ENCODE measurements at places on chromosomes 5 and 9.
A peak's percentile ranks its signal among the peaks of the same experiment; 100 is the strongest.

GRCh38 chr5:179954434-179954833 lies 46.7 kb upstream of the TBC1D9B start:
- DNase-seq: no peak

GRCh38 chr9:16068476-16068875 lies 515.6 kb downstream of the CCDC171 start:
- no peak for DNase-seq

- no peak for DNase-seq
Observed at GRCh38 chr9:131661568-131662288, 78.1 kb downstream of the RAPGEF1 start.

DNA sequence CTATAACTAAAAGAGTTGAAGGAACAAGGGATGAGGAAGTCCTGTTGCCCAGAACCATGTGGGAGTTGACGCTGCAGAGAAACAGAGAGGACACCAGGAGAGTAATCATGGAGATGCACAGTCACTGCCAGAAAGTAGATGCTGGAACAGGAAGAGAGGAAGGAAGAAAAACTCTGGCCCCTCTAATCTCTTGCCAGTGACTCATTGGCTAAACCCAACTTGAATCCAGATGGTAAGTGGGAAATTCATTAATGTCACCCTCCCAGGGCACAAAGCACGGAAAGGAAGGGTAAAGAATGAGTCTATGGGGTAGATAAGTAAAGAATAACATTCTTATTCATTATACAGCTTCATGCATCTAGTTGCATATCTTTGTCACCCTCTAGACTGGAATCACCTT lies 631.9 kb downstream of the PRELID2 start:
- no peak for DNase-seq

- peak; percentile 85 for DNase-seq
Observed at GRCh38 chr5:151686674-151687407, at the start of gene SPARC. Gene SPARC (minus strand): TSS chr5:151686915. CDS start chr5:151676188, 10,727 bp downstream.

GRCh38 chr5:37835380-37835973 lies 4.4 kb downstream of the GDNF start:
- DNase-seq: no peak

DNA sequence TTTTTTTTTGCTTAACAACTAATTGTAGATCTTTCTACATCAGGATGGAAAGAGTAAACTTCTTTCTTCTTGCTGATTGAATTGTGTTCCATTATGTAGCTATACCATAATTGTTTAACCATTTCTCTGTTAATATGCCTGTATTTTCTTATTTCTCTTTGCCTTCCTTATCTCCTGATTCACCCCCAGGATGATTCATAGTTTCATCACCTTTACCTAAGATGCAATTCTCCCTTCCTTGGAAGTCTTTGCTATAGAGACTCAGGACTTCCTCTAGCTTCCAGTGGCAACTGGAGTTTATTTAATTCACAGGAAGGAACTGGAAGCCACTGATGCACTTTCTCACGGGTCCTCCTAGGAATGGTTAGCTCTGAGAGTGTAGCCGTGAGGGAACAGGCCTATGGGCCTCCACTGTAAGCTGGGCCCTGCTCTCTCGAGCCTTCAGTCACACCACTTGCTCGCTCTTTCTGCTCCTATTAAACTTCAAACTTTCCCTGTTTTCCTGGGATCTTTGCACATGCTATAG lies 83.1 kb downstream of the FGF1 start:
- no peak for DNase-seq

GRCh38 chr9:111438541-111439235 lies 45.5 kb downstream of the ECPAS start:
- no peak for DNase-seq

DNA sequence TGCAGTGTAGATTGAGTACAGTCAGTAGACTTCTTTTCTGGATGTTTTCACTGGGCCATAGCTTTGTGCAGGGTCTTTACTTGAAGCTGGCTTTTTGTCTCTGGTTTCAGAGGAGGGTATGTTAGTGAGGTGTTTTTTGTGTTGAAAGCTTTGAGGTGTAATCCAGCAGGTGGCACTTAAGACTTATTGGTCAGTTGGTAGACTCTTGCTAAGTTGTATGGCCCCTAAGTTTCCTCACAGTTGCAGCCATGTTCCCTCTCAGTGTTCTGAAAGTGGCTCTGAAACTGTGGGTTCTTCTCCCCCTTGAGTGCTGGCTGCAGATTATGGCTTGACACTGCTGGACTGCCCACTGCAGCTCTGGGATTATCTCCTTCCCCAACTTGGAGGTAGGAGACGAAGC lies 55.7 kb upstream of the SLC44A1 start:
- DNase-seq: no peak

DNA sequence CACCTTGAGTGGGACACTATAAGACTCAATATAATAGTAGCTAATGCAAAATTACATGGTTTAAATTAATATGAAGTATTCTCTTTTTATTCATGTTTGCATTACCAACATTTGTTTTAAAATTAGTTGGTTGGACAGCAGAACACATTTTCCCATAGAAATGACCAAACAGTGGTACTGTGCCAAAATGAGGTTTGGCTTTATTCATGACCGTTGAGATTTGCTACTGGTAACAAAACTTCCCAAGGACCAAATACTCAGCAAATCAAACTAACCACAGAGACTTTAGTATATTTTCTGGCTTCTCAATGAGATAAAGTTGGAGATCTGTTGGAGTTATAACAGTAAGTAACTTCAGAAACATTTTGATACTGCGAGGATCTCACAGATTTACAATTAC lies 637.8 kb upstream of the MEF2C start:
- no peak for DNase-seq

DNA sequence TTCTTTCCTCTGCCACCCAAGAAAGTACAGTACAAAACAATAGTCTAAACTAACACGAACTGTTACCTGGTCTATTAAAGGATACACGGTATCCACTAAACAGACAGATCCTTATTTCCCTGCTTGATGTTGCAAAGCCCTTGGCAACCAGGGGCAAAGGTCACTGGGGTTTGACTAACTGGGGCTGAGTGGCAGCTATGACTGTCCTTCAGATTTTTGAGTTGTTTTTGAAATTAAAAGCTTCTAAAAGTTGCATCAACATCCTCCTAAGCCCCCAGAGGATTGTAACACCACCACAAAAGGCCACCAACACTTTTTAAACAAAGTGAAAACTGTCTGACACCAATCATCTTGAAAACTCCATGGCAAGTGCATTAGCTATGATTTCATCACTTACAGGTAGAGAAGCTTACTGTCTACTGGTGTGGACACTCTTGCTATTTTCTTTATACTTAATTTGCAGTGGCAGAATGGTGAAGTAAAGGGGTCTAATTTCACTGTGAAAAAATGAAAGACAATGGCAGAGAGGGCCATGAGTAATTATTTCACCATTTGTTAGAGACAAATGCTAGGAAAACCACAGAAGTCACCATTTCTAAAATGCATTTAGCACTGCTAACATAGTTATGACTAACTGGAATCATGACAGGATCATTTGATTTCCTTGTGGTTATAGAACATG lies 292.4 kb downstream of the EFNA5 start:
- DNase-seq: no peak

- DNase-seq: no peak
Observed at GRCh38 chr9:130041648-130042405, 1.2 kb downstream of the FNBP1 start.

DNA sequence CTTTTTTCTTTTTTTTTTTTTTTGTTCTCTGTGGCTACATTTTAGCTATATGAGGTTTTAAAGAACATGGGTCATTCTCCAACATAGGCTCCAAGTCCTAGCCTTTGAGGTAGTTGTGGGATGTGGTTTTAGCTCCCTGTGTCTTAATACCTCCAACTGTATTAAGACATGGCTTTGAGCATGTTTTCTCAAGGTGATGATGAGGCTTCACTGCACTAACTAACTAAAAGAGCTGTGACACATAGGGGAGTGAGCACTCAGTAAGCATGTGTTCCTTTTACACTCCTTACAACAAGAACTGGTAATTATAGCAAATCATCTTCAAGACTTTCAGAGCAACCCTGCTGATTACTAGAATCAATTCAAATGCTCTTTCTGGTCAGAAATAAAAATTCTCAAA lies 333.6 kb upstream of the CCNH start:
- no peak for DNase-seq

GRCh38 chr5:150227606-150228273 lies 37.9 kb downstream of the SLC6A7 start:
- no peak for DNase-seq

DNA sequence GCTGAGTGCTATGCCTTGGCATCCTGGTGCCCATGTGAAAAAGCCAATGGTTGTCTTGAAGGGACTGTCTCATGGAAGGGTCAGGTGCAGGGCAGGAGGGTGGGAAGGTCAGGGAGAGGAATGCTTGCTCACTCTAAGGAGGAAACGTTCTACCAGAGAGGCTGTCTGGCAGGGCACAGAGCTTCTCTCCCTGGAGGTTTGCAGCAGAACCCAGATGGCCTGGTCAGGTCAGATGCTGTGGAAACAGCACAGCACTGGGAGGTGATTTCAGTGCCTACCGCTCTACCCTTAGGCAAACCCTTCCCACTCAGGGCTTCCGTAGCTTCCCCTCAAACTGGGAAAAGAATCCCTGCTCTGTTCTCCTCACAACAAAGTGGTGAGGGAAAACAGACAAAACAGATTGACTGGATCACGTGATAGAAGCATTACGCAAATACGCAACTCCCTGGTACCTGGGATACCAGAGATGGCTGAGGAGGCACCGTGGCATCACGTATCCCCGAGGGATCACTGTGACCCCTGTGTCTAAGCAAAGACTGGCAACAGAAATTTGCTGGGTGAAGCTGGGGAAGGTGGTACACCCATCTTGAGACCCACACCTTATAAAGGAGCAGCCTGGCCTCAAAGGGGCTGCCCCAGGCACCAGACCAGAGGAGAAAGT lies 3.9 kb upstream of the MGAT1 start:
- no peak for DNase-seq

GRCh38 chr5:126448720-126449119 lies 25.5 kb downstream of the GRAMD2B start:
- DNase-seq: no peak

DNA sequence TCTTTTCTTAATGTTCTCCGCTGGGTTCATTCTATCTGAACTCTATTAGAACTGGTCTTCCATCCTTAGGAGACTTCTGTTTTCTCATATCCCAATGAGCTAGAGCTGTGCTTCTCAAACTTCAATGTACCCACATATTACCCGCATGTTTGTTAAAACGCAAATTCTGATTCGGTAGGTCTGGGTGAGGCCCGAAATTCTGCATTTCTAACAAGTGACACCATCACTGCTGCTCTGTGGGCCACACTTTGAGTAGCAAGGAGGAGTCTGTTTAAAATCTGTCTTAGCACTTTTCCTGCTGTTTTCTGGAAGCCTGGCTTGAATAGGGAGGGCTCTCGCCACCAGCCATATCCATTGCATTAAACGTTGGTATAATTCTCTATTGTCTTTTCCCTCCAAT lies 151.9 kb upstream of the CLINT1 start:
- no peak for DNase-seq

GRCh38 chr9:138098908-138099791 lies 221.6 kb downstream of the CACNA1B start:
- DNase-seq: no peak

GRCh38 chr9:104374711-104375110 lies 129.4 kb upstream of the OR13F1 start:
- no peak for DNase-seq

DNA sequence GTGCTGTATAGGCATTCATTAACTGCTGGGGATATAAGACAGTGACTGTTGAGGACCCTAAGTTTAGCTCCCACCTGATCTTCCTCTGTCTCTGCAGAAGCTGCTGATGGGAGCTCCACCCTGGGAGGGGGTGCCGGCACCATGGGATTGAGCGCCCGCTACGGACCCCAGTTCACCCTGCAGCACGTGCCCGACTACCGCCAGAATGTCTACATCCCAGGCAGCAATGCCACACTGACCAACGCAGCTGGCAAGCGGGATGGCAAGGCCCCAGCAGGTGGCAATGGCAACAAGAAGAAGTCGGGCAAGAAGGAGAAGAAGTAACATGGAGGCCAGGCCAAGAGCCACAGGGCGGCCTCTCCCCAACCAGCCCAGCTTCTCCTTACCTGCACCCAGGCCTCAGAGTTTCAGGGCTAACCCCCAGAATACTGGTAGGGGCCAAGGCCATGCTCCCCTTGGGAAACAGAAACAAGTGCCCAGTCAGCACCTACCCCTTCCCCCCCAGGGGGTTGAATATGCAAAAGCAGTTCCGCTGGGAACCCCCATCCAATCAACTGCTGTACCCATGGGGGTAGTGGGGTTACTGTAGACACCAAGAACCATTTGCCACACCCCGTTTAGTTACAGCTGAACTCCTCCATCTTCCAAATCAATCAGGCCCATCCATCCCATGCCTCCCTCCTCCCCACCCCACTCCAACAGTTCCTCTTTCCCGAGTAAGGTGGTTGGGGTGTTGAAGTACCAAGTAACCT lies 22.1 kb downstream of the PCDHGC5 start:
- no peak for DNase-seq

GRCh38 chr9:84001621-84002020 lies 21.0 kb downstream of the RMI1 start:
- no peak for DNase-seq

GRCh38 chr5:79962575-79963222 lies 28.4 kb downstream of the MTX3 start:
- DNase-seq: no peak

DNA sequence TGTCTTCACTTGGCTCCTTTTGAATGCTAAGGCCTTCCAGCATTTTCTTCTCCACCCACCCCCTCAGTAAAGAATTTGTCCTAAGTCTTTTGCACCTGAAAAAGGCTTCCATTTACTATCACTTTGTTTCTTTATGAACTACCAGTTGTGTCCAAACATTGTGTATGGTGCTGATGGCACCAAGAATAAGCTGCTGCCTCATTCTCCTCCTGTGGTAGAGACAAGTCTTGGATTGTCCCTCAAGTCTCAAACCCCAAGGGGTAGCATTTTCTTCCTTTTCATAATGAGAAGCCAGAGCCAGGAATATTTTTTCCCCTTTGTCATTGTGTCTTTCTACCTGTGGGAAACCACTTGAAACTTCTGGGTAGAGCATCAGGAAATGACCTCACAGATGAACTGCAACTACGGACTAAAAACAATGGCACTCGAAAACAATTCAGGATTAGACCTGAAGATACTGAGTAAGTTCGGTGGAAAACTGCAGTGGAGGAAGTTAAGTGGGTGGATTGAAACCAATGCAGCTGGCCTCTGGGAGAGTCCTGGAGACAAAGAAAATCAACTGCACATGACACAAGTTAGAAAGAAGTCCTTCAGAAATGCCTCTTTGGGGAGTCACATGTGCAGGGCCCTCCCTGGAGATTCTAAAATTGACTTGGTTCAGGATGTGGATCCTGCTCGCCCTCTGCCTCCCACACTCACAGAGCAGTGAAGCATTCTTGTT lies 80.5 kb downstream of the SH3RF2 start:
- DNase-seq: no peak

DNA sequence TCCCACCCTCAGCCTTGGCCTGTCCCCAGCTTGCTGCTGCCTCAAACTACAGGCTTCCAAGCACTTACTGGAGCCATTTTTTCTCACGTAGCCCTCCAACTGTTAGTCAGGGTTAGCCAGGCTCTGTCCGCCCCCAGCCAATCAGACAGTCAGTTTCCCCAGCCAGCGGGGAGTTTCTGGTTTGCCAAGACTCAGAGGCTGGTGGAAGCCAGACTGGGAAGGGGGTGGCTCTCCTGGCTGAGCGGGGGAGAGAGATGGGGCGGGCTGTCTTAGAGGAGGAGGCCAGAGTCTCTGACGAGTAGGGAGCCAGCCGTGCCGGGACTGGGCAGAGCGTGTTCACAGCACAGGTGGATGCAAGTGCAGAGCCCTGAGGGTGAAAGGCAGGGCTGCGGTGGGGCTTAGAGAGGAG lies 15.3 kb downstream of the PROP1 start:
- DNase-seq: no peak

- no peak for DNase-seq
Observed at GRCh38 chr9:136928591-136928990, 15.9 kb downstream of the FBXW5 start.

- DNase-seq: no peak
Observed at GRCh38 chr5:38410304-38410990, 146.0 kb downstream of the LIFR start.

Data from right renal pelvis (tissue), 4 donors.